ENCODE measurements at places on chromosomes 5 and 9.
A peak's percentile ranks its signal among the peaks of the same experiment; 100 is the strongest.

- DNase-seq: no peak
Measured at GRCh38 chr9:17793713-17794622, 215.1 kb downstream of the SH3GL2 start.

GRCh38 chr9:116383133-116383532 lies 229.5 kb downstream of the PAPPA start:
- DNase-seq: no peak

DNA sequence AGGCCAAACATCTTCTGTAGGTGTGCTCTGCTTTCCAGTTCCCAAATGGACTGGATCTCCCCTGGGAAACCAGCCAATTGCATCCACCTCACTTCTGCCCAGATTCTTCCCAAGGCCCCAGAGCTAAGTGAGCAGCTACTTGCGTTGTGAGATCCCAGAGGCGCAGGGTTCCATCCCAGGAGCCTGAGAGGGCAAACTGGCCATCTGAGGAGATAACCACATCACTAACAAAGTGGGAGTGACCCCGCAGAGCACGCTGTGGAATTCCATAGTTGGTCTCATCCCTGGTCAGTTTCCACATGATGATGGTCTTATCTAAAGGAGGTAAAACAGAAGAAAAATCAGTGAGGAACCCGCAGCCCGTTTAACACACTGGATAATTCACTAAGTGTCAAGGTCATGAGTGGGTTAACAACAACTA lies 1.7 kb downstream of the RACK1 start:
- DNase-seq: no peak

GRCh38 chr5:159936686-159937329 lies 20.5 kb downstream of the ADRA1B start:
- peak; percentile 49 for DNase-seq

DNA sequence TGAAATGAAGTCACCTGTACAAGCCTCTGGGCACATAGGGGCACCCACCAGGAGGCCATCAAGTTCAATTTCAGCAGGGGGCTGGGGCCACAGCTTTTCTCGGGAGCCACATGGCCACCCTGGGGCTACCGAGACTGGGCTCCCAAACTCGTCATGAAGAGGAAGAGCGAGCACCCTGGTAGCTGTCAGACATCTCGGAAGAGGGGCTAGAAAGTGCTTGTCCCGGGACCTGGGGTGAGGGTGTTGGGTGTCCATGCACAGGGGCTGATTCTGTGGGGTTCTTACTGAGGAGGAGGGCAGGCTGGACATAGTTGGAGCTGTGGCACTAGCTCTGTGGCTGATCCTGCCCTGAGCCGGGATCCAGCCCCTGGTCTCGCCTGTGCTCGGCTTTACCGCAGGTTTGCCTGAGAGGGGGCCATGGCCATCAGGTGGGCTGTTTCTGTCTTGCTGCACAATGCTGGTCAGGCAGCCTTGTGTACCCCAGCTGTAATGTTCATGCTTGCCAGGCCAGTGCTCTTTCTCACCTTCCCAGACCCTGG lies 70.3 kb downstream of the PHF2 start:
- no peak for DNase-seq

- no peak for DNase-seq
Measured at GRCh38 chr5:145978171-145978570, 41.8 kb downstream of the SH3RF2 start.

All from HCEC 1CT (cell line).